ENCODE measurements at places on chromosomes 2 and 18.

- DNase-seq, result no peak
Observed at GRCh38 chr18:801137-801536, 10.9 kb downstream of the YES1 start.

- no peak for DNase-seq
Observed at GRCh38 chr2:212426637-212427412, 111.8 kb downstream of the ERBB4 start.

DNA sequence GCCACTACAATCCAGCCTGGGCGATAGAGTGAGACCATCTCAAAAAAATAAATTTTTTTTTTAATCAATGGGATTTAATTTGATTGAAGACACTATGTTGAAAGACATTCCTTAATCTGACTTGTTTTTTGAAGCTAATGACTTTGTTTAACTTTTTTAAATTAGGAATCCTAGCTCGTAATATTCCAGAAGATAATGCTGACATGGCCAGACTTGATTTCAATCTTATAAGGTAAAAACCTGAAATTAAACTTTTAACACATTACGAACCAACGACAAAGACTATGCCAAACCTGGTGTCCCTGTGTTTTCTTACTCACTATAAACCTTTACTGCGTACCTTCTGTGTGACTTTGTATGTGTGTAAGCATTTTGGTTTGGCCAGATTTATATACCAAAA is 7.6 kb downstream of the ATIC start:
- DNase-seq, result no peak

DNA sequence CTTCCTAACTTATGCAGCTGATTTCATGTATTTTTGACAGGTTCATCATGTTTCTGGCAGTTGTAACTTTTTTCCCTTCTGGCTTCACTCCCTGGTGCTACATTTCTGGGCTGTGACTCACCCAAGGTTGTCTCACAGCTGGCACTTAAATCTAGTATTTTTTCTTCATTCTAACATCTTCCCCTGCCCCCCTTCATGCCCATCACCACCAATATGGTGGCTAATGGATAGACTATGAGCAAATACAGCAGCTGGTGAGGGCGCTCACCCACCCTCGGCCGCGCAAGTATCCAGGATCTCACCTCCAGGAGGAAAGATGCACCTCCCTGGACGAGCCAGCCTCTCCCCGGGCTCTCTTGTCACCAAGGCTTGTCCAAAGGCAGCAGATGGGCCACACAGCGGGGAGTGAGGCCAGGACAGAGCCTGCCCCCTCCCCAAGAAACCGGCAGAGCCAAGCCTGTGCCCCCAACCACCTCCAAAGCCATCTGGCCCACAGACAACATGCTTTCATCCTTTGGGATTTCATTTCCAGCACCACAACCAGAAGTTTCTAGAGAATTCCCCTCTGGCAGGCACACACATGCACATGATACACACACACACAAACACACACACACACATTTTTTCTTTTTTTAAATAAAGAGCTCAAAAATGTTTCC is 39.1 kb downstream of the ATOH8 start:
- no peak for DNase-seq

GRCh38 chr2:21356086-21356856 is 232.5 kb downstream of the TDRD15 start:
- no peak for DNase-seq

DNA sequence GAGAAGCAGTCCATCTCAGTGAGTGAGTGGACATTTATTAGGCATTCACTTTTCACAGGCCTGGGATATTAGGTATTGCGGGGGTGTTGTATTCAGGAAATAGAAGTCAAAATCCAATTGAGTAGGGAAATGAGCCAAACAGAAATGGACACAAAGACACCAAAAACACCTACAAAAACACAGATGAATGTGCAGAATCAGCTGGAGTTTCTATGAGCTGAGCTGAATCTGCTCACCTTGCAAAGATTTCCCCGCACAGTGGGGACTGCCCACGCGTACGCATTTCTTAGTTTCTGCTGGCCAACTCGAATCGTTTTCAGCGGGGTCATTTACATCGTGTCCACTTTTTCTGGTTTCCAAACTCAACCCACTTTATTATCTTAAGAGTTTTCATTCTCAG is 160.0 kb downstream of the BCL2 start:
- DNase-seq, result no peak

- DNase-seq, result no peak
Observed at GRCh38 chr2:20062615-20063545, 11.5 kb upstream of the LAPTM4A start.

GRCh38 chr2:85578243-85579180 is 1.1 kb downstream of the VAMP8 start:
- DNase-seq, result no peak

DNA sequence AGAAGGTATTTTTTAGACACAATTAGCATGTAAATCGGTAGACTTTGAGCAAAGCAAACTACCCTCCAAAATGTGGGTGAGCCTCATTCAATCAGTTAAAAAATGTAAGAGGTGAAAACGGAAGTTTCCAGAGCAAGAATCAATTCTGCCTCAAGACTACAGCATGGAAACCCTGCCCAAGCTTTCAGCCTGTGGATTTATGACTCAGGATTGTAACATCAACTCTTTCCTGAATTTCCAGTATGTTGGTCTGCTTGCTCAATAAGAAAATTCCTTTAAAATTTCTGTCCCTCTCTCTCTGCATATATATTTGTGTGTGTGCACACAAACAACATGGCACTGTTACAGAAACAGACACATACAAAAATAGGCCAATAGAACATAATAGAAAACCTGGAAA is 228.6 kb upstream of the DOK6 start:
- DNase-seq, result no peak

GRCh38 chr2:56034258-56034657 is 110.7 kb upstream of the EFEMP1 start:
- DNase-seq, result no peak

GRCh38 chr2:175599966-175600831 is 401.9 kb downstream of the LNPK start:
- no peak for DNase-seq

DNA sequence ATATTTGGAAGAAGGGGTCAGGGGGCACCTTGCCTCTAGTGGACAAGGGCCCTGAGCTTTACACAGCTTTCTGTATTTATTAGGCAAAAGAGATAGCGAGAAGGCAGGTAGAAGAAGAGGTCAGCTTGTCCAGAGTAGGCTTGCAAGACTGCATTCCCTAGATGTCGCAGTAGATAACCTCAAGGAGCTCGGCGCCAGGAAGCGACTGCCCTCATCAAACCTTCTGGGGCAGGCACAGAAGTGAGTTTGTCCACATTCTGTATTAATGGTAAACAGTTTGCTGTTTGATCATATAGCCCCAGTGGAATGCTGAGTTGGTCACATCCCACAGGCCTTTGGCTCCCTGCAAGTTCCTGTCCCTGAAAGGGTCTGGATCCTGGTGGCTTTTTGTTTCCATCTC is 7.0 kb downstream of the CHCHD5 start:
- DNase-seq, result no peak

DNA sequence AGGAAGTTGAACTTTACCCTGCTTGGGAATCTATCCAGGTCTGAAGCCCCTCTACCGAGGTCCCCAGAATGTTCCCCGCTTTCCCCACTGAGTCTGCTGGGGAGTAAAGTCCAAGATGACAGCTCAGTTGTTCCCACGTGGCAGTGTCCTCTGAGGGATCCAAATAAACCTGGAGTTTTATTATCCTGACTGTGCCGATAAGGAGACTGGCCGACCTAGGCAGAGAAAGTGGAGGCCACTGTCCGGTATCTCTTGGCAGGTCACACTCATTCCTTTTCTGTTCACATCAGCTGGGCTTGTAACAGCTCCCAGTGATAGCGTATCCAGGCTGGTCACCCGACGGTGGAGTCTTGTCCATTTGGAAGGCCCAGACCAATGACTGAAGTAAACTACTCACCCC is 27.5 kb upstream of the C18orf32 start:
- no peak for DNase-seq

DNA sequence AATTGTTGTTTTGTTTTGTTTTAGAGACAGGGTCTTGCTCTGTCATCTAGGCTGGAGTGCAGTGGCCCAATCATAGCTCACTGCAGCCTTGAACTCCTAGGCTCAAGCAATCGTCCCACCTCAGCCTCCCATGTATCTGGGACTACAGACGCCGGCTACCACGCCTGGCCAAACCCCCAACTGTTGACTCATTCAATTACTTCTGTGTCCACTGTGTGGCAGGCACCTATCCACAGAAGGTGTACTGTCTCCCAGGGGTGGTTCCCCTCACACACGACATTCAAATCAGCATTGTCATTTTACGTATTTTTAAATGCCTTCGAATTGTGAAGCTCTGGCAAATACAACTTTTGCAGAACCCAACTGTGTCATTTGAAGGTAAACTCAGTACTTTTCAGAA is 188.0 kb upstream of the REV1 start:
- no peak for DNase-seq

- no peak for DNase-seq
Observed at GRCh38 chr2:9124231-9124741, 82.3 kb upstream of the ASAP2 start.

DNA sequence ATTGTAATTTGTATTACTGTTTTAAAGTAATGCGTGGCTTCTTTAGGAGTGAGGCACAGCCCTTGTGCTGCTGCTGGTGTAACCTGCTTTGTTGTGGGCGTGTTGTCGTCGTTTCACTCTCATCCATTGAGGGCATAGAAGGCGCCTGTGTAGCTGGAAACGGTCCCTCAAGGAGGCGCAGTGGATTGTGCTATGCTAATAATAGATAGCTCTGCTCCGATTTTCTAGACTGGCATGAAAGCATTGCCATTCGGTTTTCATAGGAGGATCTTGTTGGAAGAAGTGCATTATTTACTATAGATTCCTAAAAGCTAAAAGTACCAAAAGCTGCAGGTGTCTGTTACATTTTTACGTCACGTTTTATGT is 17.9 kb downstream of the RAB12 start:
- DNase-seq, result no peak

GRCh38 chr18:23776306-23776705 is 87.1 kb downstream of the LAMA3 start:
- DNase-seq, result no peak

DNA sequence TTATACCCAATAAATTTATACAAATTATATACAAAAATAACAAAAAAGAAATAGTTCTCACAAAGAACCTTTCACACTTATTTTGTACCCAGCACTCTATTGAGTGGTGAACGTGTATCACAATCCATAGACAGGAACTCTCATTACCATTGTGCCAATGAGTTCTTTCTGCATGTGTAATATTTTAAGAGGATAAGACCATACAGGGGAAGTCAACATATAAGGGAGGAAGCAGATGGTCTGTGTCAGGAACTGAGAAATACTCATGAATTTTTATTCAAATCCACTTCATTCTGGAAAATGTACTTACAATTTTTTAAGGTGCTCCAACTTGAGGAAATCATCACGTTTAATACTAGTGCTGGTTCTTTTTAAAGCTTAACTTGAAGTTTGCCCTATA is 27.1 kb upstream of the ELOA2 start:
- no peak for DNase-seq

- DNase-seq, result no peak
Observed at GRCh38 chr2:173161040-173161439, 85.4 kb downstream of the MAP3K20 start.

- no peak for DNase-seq
Observed at GRCh38 chr2:241494311-241494908, 14.0 kb downstream of the STK25 start.

DNA sequence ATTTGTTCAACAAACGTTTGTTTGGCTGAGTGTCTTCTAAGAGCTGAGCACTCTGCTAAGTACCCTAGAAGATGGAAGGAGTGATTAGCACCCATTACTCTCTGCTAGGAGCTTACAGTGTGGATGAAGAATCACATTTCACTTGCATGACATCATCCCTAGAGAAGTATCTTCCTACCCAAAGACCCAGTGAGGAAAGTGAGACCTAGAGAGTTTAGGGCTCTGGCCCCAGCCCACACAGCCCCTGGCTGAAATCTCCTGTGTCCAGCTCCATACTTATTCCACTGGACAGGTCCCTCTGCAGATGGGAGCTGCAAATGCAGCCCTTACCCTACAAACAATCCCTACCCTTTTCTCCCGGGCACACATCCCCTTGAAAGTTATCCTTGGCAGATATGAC is 26.8 kb upstream of the EPAS1 start:
- DNase-seq, result no peak

DNA sequence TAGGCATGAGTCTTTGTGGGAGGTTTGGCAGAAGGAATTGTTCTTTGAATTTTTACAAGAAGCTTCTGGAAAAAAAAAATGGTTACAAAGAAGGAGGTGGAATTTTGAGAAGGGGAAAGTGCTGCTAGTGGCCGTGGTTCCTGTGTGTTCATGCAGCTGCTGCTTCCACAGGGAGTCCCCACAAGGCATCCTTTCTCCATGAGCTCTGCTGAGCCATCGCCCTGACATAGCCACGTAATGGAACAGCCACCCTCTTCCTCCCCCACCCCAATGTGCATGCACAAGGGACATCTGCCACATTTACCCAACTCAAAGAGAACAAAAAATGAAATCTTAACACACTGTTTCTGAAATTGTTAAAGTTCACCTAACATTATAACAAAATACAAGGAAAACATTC is 529.7 kb downstream of the SATB2 start:
- no peak for DNase-seq

DNA sequence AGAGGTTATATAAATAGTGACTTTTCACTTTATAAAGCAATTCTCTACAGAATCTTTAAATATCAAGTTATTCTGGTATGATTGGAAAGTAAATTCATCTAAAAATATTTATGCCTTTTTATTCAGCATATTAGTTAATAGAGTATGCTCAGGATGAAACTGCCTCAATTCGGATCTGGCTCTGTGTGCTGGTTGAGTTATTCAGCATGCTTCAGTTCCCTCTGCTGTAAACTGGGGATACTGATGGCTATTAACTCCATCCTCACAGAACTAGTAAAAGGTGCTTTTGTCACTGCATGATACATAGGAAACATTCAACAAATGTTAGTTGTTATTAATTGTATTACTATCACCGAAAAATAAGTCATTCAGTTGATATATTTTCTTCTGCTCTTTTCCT is 250.3 kb downstream of the NRXN1 start:
- DNase-seq, result no peak

GRCh38 chr2:215022418-215022817 is 116.0 kb downstream of the ABCA12 start:
- DNase-seq, result no peak

GRCh38 chr2:119142824-119143223 is 15.7 kb downstream of the C1QL2 start:
- DNase-seq, result no peak

DNA sequence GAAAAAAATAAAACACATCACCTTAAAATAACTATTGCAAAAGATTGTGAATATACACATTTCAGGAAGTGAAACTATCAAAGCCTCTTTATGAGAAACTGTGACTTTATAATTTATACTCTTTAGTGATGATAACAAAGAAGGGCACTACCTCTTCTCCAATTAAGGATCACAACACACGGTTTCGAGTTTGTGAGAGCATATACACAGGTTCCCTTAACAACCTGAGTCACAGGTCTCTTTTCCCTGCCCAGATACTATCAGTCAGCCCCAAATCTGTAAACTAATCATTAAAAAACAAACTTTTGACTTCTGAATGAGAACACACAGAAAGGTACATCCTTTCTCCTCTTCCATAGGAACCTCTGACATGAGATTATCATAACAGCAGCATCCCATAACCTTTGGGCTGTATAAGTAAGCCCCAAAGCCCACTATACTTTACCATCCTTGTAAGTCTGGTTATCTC is 44.9 kb downstream of the PTPN2 start:
- no peak for DNase-seq
